ENCODE measurements at places on chromosomes 1 and 21. TPM values are rescaled to one million over a fixed set of nuclear protein-coding genes. Genes with fewer than 3 reads are reported as not detected.
A peak's percentile ranks its signal among the peaks of the same experiment; 100 is the strongest.

GRCh38 chr1:86441581-86441980, 17.6 kb downstream of the CLCA2 start:
- DNase-seq, result peak; percentile 2

GRCh38 chr1:7893529-7894180, 40.8 kb upstream of the UTS2 start:
- no peak for DNase-seq

DNA sequence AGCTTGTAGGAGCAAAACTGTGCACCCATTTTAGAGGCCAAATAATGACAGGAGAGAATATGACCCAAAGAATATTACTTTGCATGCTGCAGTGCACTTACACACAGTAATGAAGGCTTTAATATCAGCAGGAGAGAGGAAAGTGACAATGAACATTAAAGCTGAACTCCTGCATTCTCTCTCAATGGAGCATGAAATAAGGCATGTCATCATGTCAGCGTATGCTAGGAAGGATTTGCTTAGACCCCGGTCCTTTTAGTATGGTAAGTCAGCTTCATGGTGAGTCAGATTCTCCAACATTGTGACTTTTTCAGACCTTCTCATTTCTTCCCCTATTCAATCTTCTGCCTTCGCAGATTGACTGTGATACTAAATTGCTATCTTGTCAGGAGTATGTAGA, 210.7 kb upstream of the TMPRSS15 start:
- no peak for DNase-seq

- DNase-seq, result no peak
Measured at GRCh38 chr1:180544050-180544449, 14.7 kb upstream of the OVAAL start.

DNA sequence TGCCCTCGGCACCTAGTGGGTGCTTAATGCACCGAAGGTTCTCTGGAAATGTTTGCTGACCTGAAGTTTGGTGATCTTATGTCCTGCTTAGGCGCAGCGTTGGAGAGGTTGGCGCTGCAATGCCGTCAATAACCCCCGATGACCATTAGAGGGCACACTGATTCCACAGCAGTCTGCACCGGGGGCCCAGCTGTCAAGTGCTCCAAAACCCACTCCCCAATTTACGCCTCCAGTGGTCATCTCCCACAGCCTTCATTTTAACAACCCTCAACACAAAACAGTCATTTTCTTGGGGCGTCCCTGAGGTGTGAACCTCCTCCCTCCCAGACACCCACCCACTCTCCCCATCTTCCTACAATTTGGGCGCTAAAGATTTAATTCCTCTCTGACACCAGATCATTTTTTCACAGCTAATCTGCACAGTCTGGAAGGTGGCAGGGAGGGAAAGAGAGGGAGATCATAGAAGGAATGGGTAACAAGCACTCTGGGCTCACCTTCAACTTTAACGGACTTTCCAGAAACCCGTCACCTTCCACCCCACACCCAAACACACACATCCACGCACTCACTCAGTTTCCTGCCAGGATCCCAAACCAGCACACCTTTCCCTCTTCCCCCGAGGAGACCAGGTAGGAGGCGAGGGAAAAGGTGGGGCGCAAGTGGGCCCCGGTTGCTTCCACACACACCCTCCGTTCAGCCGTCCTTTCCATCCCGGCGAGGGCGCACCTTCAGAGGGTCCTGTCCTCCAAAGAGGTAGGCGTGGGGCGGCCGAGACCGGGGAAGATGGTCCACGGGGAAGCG, 570 bp upstream of the NPR1 start:
- DNase-seq, result peak; percentile 29

GRCh38 chr21:38804789-38805327, 871 bp upstream of the ETS2 start:
- DNase-seq, result no peak

- DNase-seq, result no peak
Measured at GRCh38 chr1:9676815-9677393, 25.4 kb downstream of the PIK3CD start.

DNA sequence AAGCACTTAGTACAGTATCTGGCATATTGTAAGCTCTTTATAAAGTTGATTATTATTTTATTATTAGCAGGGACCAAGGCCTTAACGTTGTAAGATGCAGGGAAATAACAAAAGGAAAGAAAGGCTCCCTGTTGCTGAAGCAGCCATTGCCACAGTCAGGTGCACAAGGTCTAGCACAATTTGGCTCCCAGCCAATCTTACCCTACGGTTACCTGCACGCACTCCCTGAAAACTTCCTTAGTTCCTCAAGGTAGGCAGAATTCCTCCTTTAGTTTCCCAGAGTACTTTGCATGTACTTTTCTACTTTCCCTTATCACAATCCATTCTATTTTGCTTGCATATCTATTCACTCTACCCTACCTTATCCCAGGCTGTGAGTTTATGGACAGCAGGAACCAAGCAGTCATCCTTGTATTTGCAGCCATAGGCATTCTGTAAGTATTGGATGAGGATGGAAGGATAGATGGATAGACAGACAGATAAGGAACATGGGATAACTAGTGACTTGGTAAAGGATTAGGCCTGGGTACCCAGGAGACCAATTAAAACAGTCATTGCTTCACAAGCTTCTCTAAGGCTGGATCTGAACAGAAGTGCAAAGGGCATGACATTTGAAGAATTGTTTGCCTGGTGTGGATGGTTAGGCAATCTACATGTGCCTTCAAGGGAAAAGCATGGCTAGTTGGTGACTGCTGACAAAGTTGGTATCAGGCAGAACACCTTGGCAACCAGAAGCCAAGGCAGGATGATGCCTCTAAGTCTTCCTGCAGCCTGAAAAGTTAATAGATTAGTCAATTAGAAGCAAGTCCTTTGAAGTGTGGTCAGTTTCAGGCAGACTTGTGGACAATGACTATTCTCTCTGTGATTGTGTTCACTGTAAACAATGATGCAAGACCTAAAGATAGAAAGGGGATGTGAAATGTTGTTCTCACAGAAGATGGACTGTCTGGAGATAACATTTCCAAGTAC, 20.8 kb upstream of the JAK1 start:
- no peak for DNase-seq

DNA sequence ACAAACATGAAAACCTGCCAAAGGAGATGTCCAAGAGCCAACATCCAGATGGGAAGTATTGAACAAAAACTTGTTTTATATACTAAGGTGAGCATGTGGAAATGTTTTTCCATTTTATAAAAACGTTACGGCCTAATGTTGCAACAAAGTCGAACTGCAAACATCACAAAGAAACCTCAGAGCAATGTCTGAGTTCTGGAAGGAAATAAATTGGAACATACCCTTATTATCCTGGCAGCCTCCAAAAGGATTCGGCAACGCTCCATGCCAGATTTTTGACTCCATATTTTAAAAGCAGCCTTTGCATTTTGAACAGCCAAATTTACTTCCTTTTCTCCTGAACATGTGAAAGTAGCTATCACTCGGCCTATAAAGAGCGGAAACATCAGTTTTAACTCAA, 3.3 kb downstream of the ALDH9A1 start:
- no peak for DNase-seq

DNA sequence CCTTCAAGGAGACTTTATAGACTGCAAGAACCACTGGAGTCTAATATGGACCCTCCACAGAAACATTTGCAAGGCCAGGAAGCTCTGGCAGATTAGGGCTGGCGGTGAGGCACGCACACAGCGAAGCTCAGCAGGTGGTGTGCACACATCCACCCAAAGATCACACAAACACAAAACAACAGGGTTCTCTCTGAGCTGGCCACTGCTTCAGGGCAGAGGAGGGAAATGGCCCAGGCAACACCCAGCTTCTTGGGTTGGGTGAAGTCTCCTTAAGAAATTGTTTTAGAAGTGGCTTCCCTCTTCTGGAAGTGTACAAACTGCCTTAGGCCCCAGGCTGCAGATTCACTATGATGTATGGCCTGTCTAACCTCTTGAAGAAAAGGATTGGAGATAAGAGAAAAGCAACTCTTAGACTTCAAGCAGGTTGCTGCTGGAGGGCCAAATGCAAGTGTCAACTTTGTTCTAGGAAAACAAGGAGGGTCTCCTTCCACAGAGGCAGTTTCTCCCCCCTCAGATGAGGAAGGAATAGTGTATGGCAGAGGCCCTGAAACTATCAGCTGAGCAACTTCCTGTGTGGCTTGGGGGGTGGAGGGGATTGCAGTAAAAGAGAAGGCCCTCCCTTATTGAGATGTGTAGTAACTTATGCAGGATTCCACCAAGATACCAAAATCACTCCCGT, 2.0 kb downstream of the RCSD1 start:
- DNase-seq, result peak; percentile 52

DNA sequence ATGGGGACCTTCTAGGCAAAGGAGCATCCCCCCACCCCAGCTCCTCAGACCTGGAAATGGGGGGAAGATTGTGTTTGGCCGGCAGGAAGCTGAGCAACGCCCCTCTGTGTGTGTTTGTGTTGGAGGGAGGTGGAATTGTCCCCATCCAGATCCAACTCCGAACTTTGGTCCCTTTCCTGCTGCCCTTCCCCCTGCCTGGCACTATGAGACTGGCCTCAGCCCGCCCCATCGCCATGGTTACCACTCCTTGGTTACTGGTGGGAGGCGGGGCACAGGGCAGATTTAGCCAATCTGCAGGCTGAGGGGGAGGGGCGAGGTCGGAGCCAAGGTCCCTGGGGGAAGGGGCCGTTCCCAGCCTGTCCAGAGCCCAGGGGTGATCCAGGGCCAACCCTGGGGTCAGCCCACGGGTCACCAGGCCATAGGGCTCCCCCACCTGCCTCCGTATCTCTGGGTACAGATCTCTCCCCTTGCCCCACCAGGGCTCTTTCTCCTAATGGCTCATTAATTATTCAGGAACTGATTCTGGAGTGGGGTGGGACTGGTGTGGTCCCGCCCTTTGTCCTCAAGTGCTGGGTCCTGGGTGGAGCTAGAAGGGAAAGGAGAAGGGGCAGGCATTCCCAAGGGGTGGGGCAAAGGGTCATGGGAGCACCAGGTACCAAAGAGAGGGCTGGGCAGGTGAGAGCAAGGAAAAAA, 15.2 kb downstream of the PTPRF start:
- DNase-seq, result no peak

GRCh38 chr1:153635872-153636271, 2.0 kb downstream of the CHTOP start:
- DNase-seq, result no peak

DNA sequence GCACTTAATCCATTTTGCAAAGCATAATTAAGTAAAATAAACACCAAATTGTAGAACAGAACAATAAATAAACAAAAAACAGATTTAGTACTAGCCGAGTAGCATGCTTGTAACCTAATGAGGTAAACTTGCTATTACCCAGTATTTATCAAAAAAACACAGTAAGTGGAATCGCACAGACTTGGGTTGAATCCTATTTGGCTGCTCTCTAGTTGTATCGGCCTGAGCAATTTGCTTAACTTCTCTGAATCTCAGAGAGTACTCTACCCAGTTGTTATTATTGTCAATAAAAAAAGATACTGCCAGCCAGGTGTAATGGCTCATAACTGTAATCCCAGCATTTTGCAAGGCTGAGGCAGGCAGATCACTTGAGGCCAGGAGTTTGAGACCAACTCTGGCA, 664.3 kb downstream of the ADGRL2 start:
- no peak for DNase-seq

- DNase-seq, result no peak
Measured at GRCh38 chr21:17693801-17694200, 81.1 kb upstream of the BTG3 start.

DNA sequence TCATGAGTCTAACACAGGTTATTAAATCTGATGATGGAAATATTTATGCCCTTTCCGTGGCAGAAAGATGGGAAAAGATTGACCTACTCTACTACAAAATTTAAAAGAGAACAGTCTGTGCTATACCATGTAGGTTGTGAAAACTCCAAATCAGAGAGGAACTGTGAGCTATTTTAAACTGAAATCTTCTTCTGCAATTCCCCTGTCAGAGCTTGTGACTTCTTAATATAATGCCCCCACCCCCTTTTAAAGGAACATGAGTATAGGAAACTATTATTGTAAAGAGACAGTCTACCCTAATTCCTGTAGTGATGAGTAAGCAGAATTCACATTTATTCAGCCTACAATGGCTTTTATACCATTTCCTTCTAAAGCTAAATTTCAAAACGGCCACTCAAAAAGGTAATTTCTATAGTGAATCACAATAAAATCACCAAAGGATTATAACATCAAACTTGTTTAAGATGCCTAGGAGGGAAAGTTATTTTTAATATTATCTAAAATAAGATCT, 11.7 kb downstream of the DSCAM start:
- no peak for DNase-seq

DNA sequence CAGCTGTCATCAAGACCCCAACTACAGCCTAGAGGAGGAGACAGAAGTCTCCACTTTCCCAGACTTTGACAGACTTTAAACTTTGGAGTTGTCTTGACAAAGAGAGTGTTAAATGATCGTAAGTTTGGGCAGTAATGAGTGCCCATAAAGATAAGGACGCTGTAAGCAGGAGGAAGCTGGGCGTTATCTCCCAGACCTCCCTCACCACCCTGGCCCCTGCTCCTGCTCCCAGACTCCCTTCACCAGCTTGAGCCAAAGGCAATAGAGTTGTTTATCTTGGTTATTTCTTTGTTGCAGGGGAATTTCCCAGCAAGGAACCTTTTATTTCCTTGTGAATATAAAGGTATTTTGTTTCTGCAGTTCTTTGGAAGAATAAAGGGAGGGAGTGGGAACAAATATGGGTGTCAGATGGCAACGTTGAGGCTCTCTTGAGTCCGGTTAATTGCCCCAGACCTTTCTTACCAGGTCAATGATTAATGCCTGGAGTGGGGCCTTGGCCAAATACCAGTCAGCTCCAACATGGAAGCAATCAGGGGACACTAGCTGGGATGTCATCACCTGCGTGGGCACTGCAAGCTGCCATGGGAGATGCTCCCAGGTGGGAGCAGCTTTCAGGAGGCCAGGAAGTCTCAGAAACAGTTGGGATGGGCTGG, 4.4 kb downstream of the PIGR start:
- DNase-seq, result no peak

GRCh38 chr1:153880962-153881361, 41.8 kb downstream of the GATAD2B start:
- DNase-seq, result peak; percentile 7

- no peak for DNase-seq
Measured at GRCh38 chr1:119896303-119896702, at the start of gene ADAM30. Gene ADAM30, minus strand, starts transcription at chr1:119896515. Its CDS starts 179 bp downstream, at chr1:119896336.

DNA sequence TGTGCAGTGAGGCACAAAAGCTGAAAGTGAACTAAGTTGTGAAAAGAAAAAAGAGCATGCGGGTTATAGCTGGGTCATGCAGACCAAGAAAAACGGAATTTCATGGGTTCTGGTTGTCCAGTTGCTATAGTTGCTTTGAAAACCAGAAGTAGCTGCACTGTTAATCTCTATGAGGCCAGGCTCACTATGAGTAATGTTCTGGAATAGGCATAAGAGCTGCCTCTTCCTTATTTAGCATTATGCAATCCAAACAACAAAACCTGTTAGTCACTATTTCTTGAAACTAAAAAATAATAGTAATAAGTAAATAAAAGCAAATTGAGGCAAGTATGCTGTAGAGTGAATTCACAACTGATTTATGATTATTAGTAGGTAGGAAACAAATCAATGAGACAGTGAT, 1383.7 kb downstream of the MRPL39 start:
- no peak for DNase-seq

Gene EVA1B
- 29.2 TPM for polyA plus RNA-seq

Gene RWDD3
- polyA plus RNA-seq, result 40.3 TPM

Gene SPRR4
- polyA plus RNA-seq, result not detected

Gene SLAMF6
- 125 TPM for polyA plus RNA-seq

Gene MCOLN2
- polyA plus RNA-seq, result 1.4 TPM

Gene OR2L8
- not detected for polyA plus RNA-seq

Gene RUSC1
- polyA plus RNA-seq, result 9.2 TPM

Gene NTMT2
- not detected for polyA plus RNA-seq

Gene SLAMF9
- not detected for polyA plus RNA-seq

Gene ANKRD35
- 0.40 TPM for polyA plus RNA-seq

Gene SYT14
- not detected for polyA plus RNA-seq

All from immature natural killer cell (primary cell).